ENCODE measurements at places on chromosomes 1 and 21. TPM values are rescaled to one million over a fixed set of nuclear protein-coding genes. Genes with fewer than 3 reads are reported as not detected.

GRCh38 chr1:66415866-66416265 lies 118.1 kb upstream of the SGIP1 start:
- no peak for DNase-seq

GRCh38 chr1:209368864-209369598 lies 214.5 kb upstream of the CAMK1G start:
- no peak for DNase-seq

- no peak for DNase-seq
These were observed 49.5 kb downstream of the LUZP1 start for GRCh38 chr1:23118957-23119792.

DNA sequence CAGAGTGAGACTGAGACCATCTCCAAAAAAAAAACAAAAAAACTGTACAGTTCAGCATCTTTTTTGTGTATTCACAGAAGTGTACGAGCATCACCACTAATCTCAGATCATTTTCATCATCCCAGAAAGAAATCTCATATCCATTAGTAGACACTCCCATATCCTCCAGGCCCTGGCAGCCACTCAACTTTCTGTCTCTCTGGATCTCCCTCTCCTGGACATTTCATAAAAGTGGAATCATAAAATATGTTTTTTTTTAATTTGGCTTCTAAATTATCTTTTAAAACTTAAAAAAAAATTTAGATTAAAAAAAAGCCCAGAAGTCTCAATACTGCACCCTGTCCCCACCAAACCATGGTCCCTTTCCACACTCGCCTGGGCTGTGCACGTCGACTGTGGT lies 22.1 kb downstream of the RIPPLY3 start:
- DNase-seq = no peak

DNA sequence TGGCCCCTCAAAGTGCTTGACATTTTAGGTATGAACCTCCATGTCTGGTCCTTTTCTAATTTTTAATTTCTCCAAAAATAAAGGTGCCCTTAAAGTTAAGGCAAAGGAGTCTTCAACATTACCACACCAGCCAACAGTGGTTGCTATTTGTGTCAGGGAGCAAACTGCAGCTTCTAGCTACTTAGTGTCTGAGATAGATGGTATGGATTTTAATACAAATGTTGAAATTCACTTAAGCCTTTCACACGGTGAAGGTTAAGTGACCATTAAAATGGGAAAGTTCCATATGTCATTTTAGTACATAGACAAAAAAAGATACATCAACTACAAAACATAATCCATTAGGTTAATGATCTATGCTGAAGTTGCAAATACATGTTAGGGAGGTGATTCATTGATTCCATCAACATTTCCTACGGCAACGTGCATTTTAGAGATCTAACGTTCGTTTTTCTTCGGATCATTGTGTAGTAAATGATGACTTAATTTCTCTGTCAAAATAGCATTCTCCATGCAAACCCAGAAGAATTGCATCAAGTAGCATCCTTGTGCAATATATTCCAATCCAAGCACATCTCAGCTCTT lies 48.2 kb upstream of the RGS21 start:
- no peak for DNase-seq

- no peak for DNase-seq
These were observed 61.9 kb downstream of the RHBG start for GRCh38 chr1:156430866-156431265.

Gene GPR25
- total RNA-seq = not detected

Gene FCRL6
- total RNA-seq = 0.54 TPM

DNA sequence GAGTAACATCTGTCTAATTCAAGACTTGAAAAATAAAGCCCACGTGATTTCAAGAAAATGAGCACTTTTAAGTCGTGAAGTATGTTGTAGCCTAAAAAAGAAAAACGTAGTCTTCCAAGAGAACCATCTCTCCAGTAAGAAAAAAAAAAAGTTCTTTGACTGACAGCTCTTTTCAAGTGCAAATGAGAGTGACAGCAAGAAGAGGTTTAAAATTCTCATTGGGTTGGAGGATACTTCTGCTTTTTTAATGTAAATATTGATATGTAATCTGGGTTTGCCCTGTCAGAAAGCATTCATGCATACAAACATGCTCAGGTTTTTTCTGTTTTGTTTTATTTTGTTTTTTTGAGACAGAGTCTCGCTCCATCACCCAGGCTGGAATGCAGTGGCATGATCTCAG lies 32.3 kb upstream of the PRDM2 start:
- DNase-seq = no peak

- DNase-seq = no peak
These were observed 15.7 kb upstream of the RCAN1 start for GRCh38 chr21:34630536-34631143.

GRCh38 chr1:232788235-232788872 lies 16.9 kb upstream of the MAP10 start:
- no peak for DNase-seq

- DNase-seq = no peak
These were observed 12.0 kb upstream of the LPGAT1 start for GRCh38 chr1:211842518-211842917.

DNA sequence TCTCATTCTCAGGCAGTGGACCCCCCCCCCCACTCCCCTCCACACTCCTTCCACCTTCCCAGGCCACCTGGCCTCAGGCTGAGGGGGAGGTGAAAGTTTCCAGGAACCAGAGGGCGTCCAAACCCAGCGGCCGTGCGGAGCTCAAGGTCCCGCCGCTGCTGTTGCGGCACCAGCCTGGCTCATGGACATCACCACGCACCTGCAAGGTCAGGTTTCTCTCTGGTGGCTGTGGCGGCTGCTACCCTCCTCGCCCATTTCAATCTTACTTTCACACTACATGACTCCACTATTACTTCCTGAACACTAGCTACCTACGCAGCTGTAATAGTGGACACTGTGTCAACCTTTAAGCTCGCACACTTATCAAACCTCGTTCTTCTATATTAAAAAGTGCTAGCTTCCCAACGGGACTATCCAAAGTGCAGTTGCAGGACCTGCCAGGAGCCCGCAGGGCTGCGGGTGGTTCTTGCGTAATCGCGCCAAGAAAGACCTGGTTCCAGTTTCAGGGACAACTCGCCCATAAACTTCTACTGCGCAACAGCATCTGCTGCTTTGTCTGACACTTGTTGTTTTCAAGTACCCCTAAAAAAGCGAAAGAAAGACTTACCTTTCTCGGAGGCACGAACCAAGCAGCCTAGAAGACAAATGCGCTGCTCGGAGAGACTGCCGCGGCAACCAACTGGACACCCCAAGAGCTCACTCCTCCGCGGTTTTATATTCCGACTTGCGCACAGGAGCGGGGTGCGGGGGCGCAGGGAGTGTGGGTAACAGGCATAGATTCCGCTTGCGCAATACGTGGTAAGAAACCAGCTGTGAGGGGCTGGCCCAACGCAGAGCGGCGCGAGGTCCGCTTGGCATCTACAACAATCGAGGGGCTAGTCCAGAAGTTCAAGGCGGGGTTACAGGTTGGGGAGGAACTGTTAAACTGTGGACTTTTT lies at the start of gene DIRAS3:
TSS of gene DIRAS3 (minus strand) at position 687 of the 938 bp plus-strand sequence. CDS start 3,330 bp downstream, outside the sequence.
- no peak for DNase-seq

Gene KIAA0040
- 22.9 TPM for total RNA-seq

Gene OR6N1
- total RNA-seq = not detected

Gene LRRC39
- total RNA-seq = 72.7 TPM

Gene TMPRSS15
- not detected for total RNA-seq

GRCh38 chr1:183244466-183244865 lies 58.4 kb downstream of the LAMC2 start:
- peak; percentile 90 for DNase-seq

Gene AJAP1
- 0.03 TPM for total RNA-seq

DNA sequence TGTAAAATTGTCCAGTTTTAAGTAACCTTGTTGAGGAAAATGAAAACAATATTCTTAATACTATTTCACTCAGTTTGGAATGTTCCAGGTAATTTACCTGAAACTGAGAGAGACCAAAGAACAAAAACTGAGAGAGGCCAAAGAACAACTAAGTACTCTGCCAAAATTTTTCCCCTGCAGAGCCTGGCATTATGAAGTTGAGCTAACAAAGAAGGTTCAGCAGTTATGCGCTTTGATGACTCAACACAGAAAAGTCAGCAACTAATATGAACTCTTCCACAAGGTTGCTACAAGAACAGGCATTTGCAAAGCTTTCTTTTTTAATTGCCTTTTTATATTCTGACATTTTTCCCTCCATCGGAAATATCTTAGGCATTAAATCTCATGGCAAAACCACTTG lies 270.9 kb downstream of the CHRM3 start:
- DNase-seq = no peak

Gene RGSL1
- total RNA-seq = not detected

GRCh38 chr1:178004926-178005391 lies 35.1 kb upstream of the SEC16B start:
- DNase-seq = no peak

Gene CLCA4
- total RNA-seq = not detected

Gene ARTN
- total RNA-seq = 1.3 TPM

DNA sequence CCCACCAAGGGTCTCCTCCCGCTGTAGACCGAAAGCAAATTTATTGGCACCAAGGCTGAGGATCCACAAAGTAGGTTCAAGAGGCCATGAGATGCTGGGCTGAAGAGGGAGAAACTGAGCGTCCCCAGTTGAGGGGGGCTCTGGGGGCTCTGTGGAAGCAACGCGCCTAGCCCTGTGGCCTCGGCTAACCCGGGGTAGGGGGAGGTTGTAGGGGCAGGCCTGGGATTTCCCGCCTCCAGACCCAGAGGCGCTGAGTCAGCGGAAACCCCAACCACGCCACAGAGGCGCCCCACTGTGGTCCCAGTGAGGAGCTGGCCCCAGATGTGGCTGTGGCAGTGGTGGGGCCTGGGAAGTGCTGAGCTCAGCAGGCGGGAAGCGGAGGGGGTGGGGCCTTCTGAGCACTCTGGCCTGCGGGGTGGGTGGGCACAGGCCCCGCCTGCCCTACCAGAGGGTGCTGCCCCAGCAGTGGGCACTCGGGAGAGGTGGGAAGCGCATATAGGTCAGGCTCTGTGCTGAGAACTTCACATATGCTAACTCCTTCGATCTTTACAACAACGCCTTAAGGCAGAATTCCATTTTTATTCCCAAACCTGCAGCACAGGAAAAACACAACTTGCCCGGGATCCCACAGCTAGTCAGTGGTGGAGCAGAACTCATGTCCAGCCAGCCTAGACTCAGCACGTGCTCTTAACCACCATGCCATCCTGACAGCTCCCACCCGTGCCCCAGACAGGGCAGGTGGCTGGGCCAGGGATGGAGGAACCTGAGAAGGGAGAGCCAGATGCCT lies 1.5 kb upstream of the COL16A1 start:
- DNase-seq = peak; percentile 72

Gene GBP6
- not detected for total RNA-seq

Gene WDR26
- total RNA-seq = 67.0 TPM

- DNase-seq = no peak
These were observed 113.4 kb upstream of the SLC25A33 start for GRCh38 chr1:9425859-9426258.

- peak; percentile 72 for DNase-seq
These were observed 2.8 kb downstream of the SKI start for GRCh38 chr1:2230781-2231531.

- peak; percentile 88 for DNase-seq
These were observed at the start of the genes SHE and TDRD10 for GRCh38 chr1:154502066-154502743. TSS of gene SHE (minus strand) at chr1:154502412. CDS start at chr1:154502026, 386 bp downstream. TSS of gene TDRD10 (plus strand) at chr1:154502219. CDS start at chr1:154506904, 4,685 bp downstream.

Gene C1orf115
- 16.1 TPM for total RNA-seq

DNA sequence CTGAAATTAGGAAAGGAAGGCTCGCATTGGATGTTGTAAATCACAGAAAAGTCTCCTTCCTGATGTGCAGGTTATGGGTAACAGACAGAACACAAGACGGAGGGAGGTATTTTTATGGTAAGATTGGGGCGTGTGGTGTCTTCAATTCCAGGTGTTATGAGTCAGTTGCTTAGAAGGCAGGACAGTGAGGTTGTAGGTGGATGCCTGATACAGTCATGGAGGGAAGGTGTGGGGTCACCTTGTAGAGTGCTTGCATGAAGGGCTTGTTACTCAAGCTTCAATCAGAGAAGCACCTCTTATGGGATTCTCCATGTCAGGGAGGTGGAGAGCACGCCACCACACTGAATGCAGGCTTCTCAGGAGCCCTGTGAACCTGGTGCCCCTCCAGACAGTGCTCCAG lies 63.1 kb downstream of the C1orf21 start:
- no peak for DNase-seq

GRCh38 chr1:180027949-180028445 lies 73.4 kb downstream of the CEP350 start:
- DNase-seq = no peak

DNA sequence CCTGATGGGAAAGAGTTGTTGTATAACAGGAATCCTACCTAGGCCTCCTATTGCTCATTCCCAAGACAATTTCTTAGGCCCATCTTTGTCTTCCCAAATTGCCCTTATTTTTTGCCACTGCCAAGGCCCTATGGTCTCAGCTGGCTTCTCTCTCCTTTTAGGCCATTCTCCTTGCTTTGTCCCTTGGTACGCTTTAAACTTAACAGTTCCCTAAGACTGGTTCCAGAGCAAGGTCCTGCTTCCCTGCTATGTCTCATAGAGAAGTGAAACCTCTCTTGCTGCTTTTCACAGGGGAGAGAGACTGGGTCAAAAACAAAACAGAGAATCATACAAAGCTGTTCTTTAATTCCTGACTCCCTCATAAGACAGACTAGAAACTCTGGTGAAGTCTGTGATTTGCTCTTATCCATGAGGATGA lies 77.1 kb downstream of the XCL2 start:
- no peak for DNase-seq

DNA sequence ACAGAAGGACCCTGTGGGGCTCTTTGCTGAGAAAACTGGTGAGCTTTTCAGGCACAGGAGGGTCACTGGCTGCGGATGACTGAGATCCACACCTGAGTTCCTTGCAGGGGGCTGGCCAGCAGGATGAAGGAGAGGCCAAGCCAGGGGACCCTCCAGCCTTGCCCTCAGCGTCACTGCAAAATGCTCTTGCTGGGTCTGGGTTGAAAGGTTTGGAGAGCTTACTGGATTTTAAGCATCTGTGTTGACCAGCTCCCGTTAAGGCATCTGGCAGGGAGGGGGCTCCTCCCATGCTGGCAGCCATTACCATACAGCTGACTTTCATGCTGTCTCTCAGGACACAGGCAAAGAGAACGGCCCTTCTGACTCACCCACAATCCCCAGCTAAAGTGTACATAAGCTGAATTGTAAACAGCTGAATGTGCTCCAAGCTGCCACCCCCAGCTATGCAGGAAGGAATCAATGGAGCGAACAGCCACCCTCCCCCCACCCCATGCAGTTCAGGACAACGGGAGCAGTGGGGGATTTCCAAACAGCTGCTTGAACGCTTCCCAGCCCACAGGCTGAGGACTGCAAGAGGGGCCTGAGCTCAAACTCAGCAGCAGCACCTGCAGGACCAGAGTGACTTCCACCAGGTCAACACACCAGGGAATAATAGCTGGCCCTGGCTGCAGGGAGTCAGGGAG lies 21.3 kb upstream of the A3GALT2 start:
- peak; percentile 80 for DNase-seq

Gene SMIM1
- 120 TPM for total RNA-seq

Gene CYP4Z1
- 0.46 TPM for total RNA-seq

Gene ID3
- total RNA-seq = 179 TPM

Gene ZMYND12
- total RNA-seq = 0.56 TPM

Gene PEX19
- total RNA-seq = 111 TPM

DNA sequence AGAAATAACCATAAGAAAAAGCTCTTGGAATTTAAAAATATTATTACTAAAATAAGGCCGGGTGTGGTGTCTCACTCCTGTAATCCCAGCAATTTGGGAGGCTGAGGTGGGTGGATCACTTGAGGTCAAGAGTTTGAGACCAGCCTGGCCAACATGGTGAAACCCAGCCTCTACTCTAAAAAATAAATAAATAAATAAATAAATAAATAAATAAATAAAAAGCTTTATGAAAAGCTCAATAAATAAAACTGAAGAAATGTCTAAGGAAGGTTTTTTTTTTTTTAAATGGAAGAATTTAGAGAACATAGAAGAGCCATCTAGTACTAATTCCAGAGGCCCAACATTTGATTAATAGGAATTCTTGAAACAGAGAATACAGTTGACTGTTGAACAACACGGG lies 249.1 kb upstream of the PROX1 start:
- DNase-seq = no peak

Gene CLDN8
- total RNA-seq = not detected

Data from right cardiac atrium (tissue), 5 donors.